NCI-H1105 treated with DMSO at 0.1 percent for 48 hours (cell line): ENCODE measurements at places on chromosomes 6 and 20.
A peak's percentile ranks its signal among the peaks of the same experiment; 100 is the strongest.

- DNase-seq, result no peak
Observed at GRCh38 chr20:57628047-57628961, 8.1 kb upstream of the ZBP1 start.

GRCh38 chr20:37311710-37312355, 22.4 kb downstream of the MANBAL start:
- no peak for DNase-seq

DNA sequence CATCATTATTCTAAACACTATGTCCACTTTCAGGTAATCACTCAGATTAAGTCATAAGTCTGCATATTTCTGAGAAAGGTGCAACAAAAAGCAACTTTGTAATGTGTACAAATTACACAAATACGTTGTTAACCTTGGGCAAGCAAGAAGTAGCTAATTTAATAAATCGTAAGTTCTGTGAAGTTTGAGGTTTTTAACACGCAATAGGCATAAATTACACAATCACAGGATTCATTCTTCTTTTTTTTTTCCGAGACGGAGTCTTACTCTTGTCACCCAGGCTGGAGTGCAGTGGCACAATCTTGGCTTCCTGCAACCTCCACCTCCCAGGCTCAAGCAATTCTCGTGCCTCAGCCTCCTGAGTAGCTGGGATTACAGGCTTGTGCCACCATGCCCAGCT, 57.2 kb upstream of the F13A1 start:
- DNase-seq, result no peak

GRCh38 chr20:64057628-64058498, 5.1 kb upstream of the TCEA2 start:
- peak; percentile 56 for DNase-seq

DNA sequence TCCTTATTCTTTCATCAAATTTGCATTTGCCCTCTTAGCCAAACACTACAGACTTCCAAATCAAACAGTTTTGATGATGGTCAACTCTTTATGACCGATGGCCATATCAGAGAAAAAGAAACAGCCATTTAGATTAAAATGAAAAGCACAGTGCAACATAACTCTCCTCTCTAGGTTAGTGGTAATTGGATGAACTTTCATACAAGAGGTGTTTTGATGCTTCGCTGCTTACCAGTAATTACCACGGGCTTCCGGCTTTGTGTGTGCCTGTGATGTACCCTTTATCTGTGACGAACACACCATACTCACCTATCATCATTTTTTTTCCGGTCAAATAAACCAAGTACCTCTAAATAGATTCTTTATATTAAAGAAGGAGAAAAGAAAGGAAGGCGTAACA, 181.8 kb downstream of the FOXA2 start:
- peak; percentile 39 for DNase-seq

DNA sequence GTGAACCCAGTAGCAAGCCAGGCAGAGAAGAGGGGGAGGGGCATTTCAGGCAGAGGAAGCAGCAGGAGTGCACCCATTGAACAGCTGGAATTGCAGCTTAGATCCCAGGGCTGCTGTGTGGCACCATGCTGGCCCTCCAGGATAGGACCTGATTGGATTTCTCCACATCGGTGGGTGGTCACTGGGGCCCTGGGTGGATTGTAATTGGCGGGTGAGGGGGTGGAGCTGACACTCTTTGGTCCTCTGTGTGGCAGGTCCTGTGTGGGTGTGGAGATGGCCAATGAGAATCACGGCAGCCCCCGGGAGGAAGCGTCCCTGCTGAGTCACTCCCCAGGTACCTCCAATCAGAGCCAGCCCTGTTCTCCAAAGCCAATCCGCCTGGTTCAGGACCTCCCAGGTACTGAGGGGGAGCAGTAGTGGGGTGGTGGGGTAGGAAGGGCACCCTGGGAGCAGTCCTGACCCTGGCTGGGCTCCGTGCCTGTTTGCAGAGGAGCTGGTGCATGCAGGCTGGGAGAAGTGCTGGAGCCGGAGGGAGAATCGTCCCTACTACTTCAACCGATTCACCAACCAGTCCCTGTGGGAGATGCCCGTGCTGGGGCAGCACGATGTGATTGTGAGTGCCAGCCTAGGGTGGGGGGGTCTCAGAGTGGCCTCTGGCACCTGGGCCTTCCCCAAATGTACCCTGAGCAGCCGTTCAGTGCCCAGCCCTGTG, 4.4 kb downstream of the PCIF1 start:
- no peak for DNase-seq

- DNase-seq, result no peak
Observed at GRCh38 chr6:47250302-47250701, 59.4 kb downstream of the TNFRSF21 start.

- peak; percentile 38 for DNase-seq
Observed at GRCh38 chr6:33633462-33634158, 12.5 kb downstream of the ITPR3 start.

GRCh38 chr6:72952808-72953630, 272.3 kb downstream of the KHDC1L start:
- DNase-seq, result no peak

- DNase-seq, result no peak
Observed at GRCh38 chr6:12543953-12544352, 172.6 kb upstream of the PHACTR1 start.

DNA sequence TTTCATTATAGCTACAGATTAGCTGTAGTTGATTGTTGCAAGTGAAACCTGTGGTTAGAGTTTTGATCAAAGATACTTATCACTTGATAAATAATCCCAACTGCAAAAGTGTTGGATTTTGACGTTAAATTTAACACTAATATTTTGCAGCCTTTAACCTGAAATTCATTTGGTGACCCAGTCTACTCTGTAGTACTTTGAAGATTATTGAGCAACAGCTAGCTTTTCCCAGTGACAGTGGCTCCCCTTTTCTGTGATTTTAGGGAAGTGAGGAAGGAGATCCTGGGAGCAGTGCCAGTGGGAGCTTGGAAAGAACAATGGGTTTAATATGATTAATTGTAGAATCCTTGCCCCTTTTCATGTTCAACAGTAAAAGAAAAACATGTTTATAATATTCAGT, 76.9 kb downstream of the NCOA3 start:
- DNase-seq, result no peak

- no peak for DNase-seq
Observed at GRCh38 chr20:63923651-63924050, 28.7 kb downstream of the DNAJC5 start.

DNA sequence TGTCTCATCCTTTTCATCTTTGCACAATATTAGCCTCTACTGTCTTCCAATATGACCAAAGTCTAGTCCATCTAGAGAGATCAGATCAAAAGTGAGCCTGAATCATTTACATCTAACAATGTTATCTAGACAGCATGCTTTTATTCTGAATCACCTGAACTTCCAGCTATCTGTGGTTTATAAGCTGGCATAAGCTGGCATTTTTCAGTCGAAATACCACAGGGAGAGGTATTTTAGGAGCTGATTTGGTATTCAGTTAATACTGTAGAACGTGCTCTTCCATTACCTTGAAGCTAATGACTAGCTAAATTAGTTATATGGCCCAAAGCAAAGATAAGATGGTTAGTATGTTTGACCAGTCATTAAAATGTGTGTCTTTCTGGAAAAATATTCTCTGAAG, 188.3 kb upstream of the AGPAT4 start:
- no peak for DNase-seq

DNA sequence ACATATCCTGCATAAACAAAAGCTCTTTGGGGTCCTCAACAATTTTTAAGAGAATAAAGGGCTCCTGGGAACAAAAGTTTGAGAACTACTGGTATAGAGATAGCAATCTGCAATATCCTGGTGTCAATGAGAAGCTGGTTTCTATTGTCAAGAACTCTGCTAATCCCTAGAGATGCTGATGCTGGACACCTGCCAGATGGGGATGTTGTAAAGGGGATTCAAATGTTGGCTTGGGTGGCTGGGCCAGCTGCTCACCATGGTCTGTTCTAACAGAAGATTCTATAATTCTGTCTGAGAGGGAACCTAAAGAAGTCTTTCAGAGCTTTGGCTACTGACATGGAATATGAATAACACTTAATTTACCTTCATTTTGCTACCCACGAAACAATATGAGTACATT, 137.8 kb downstream of the BTBD9 start:
- DNase-seq, result peak; percentile 67

GRCh38 chr6:41427642-41428335, 92.4 kb downstream of the NCR2 start:
- DNase-seq, result peak; percentile 64

DNA sequence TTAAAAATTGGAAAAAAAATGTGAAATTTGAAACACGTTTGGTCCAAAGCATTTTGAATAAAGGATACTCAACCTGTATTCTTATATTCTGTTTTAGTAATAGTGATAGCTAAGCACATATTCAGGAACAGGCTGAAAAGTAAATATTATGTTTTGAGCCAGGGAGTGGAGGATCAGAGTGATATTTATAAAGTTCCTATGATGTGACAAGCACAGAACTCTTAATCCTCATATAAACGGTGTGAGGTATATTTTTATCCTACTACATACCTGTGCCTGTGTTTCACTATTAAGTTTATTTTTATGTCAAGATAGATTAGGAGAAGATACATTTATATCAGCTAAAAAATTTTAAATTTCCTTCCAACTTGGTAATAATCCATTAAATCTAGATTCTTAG, 225.5 kb downstream of the EPHA7 start:
- no peak for DNase-seq

GRCh38 chr20:49892817-49893216, 22.5 kb downstream of the SPATA2 start:
- DNase-seq, result no peak

DNA sequence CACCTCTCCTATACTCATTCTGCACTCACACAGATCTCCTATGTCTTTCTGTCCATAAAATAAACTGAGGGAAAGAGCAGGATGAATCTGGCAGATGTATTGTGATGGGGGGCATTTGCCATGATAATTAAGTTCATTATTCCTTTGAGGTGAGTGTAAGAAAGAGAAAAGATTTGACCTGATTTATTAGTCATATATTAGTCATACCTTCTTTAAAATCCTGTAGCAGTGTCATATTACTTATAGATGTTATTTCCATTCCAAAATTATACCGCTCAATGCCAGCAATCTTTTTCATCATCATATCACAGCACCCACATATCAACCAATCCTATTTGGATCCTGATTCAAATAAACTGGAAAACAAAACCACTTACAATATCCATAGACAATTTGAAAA, 733.3 kb upstream of the SLC35B3 start:
- DNase-seq, result no peak

DNA sequence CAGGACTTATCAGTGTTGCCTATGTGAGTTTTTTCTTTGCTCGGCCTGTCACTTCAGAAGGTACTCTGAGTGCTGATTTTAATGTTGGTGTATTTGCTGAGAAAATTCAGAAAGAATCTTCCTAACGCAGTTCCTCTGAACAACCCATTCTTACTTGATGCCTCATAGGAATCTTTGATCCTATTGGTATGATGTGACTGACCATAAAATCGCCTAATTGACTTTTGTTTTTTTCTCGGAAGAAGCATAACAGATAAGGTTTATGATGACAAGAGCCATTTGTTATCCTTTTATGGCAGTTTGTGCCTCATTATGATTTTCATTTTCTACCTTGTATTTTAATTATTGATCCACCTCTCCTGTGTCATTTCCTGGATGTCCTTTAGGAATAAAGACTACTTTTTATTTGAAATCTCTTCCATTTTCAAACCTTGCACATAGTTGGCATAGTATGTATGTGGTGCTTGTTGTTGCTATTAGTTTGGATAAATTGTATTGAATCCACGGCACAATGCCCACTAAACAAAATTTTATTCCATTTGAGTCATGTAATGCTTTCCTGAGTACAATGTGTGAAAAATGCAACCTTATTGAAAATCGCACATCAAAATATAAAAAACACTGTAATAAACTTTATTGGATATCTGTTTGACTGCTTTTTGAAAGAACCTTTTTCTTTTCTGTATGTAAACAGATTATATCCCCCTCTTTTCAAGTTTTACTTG, 37.3 kb downstream of the LRRC1 start:
- no peak for DNase-seq

DNA sequence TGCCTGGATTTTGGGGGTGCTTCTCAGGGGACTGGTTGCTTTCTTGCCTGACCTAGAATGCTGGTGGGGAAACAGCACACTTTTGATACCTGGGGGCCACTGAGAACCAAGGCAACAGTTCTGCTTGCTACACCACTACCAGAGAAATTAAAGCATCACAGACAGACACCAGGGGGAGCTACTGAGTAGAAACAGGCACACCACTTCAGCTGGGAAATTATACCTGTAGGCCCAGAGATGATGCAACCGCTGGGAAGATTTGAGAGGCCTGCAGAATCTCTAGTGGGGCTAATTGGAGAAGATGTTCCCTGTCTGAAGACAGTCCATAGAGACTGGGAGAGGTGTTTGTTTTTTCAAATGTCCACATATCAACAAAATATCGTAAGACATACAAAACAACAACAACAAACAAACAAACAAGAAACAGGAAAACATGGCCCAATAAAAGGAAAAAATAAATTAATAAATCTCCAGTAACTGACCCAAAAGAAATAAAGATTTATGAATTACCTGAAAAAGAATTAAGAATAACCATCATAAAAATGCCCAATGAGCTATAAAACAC, 129.4 kb upstream of the RIN2 start:
- peak; percentile 73 for DNase-seq

DNA sequence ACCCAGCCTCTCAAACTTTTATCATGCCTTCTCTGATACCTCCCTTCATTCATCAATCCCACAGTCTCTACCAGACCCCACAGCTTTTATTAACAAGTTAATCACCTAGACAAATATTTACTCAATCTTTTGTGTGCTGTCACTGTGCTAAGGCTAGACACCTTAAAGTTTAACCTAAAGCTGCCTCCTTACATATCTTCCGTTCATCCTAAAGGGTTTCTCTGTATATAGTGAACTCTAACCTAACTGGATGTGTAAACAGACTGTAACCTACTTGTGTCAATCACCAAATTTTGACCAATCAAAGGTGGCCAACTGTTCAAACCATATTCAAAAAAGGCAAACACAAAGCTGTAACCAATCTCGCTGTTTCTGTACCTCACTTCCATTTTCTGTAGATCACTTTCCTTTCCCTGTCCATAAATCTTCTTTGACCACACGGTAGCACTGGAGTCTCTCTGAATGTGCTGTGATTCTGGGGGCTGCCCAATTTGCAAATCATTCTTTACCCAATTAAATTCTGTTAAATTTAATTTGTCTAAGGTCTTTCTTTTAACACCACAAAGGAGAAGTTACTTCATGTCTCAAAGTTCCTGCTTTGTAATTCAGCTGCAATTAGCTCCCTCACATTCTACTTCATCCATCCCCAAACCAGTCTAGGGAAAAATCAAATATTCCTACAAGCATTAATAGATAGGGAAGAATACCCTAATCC, 72.5 kb downstream of the ARHGAP18 start:
- no peak for DNase-seq
